Fibroblast of skin of left quadriceps (primary cell): ENCODE measurements at places on chromosomes 5 and 9.

GRCh38 chr5:165224366-165225045 is 1719.1 kb downstream of the MAT2B start:
- DNase-seq, result no peak

GRCh38 chr9:115008536-115009270 is 78.3 kb upstream of the TNFSF8 start:
- DNase-seq, result peak; percentile 73

DNA sequence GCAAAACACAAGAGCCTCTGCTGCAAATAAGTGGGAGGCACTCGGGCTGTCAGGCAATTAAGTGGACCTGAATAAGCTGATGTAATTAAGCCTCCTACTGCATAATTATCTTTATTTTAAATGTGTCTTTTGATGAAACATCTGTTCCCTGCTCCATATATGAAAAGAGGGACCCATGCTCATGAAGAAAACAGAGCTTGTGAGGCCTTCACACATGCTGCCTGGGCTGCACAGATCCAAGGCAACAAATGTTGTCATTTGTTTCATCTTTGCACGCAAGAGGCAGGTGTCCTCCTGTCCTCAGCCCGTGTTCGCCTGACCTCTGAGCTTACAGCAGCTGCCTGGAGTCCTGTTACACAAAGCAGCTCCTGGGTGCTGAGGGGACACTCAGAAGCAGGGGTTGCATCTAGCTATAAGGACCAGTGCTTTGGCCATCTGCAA is 381.1 kb downstream of the ZNF608 start:
- DNase-seq, result no peak

DNA sequence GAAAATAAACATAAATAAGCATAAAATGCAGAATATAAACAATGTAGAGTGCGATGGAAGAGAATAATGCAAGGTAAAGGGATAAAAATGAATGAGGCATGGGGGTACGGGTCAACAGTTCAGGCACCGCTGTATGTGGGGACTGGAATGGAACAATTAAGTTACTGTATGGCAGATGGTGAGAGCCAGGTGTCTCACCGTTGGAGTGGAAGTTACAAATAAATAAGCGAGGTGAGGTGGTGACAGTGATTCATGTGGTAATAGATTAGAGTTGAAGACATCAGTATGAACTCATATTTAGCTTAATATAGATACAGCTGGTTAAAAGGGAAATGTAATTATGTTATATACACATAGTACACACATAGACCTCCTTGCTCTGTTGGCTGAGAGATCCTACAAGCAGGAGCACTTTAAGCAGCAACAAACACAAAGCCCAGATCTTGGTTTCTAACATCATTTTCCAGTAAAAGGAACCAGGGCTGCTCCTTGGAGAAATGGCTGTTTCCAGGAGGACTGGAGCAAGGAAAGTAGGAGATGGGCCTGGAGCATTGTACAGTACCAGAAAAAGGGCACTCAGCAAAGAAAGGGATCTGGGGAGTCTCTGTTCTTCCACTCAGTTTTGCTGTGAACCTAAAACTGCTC is 2.4 kb upstream of the OMD start:
- DNase-seq, result no peak

DNA sequence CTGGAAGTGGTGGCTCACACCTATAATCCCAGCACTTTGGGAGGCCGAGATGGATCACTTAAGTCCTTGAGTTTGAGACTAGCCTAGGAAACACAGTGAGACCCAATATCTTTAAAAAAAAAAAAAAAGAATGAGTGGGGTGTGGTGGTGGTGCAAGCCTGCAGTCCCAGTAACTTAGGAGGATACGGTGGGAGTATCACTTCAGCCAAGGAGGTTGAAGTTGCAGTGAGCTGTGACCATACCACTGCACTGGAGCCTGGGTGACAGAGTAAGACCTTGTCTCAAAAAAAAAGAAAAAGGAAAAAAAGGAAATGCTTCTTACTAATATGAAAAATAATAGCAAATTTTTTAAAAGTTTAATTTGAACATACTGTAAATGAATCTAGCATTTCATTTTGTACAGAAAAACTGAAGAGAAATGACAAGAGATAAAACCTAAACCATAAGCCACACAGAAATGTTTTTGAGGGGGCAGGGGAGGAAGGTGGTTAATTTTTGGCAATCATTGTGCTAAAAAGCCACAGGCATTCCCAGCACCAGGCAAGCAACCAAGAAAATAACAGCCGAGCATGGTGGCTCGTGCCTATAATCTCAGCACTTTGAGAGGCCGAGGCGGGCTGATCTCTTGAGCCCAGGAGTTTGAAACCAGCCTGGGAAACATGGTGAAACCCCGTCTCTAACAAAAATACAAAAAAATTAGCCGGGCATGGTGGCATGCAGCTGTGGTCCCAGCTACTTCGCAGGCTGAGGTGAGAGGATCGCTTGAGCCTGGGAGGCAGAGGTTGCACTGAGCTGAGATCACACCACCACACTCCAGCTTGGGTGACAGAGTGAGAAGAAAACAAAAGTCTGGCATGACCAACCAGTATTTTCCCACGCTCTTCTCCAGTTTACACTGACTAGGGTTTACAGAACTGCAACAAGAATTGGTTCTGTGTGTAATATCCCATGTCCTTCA is 114.5 kb upstream of the NR5A1 start:
- peak; percentile 60 for DNase-seq

GRCh38 chr9:113807173-113808061 is 68.7 kb upstream of the ZNF618 start:
- DNase-seq, result peak; percentile 29

- DNase-seq, result no peak
Observed at GRCh38 chr9:82560457-82560904, 502.5 kb downstream of the RASEF start.

DNA sequence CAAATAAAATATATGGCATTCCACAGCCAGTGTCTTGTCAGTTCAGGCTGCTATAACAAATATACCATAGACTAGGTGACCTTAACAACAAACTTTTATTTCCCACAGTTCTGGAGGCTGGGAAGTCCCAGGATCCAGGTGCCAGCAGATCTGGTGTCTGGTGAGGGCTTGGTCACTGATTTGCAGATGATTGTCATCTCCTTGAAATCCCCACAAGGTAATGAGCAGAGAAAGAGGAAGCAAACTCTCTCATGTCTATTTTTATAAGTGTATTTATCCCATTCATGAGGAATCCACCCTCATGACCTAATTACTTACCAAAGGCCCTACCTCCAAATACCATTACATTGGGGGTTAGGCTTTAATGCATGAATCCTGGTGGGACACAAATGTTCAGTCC is 663.2 kb downstream of the TLR4 start:
- no peak for DNase-seq

DNA sequence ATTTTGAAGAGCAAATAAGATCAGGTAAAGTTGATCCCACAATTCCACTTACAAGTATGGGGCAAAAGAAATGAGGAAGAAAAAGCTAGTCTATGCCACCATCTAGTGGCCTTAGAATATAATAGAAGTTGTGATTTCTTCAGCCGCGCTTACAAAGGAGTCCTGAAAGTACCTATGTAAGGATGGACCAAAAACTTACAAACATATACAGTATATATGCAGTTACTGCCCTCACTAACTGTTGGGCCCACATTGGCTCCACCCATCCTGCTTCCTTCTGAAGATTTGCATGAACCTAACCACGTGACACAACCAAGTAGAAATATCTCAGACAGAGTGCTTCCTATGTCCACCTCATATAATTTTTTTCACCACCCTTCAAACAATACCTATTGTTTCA is 11.7 kb upstream of the OR13D1 start:
- DNase-seq, result peak; percentile 42

DNA sequence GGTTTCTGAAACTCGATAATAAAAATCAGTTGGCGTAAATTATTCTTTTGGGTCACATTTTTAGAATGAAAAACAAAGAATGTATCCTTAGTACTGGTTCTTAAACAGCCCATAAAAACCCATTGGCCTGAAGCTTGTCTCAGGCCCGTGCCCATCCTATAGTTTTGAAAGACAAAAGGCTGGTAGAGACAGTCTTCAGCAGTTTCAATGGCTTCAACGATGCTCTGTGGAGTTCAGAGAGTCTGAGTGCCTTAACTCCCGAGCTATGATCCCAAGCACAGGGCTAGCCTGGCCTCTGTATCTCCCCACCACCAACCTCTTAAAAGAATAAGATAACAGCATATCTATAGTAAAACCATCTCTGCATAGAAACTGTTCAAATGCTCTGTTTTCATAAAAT is 595.0 kb downstream of the CDH12 start:
- no peak for DNase-seq

GRCh38 chr9:126851286-126851880 is 9.1 kb upstream of the ZBTB34 start:
- no peak for DNase-seq

- no peak for DNase-seq
Observed at GRCh38 chr5:179422908-179423481, 77.7 kb upstream of the ADAMTS2 start.

- no peak for DNase-seq
Observed at GRCh38 chr9:129627556-129628440, 1.8 kb downstream of the NTMT1 start.

DNA sequence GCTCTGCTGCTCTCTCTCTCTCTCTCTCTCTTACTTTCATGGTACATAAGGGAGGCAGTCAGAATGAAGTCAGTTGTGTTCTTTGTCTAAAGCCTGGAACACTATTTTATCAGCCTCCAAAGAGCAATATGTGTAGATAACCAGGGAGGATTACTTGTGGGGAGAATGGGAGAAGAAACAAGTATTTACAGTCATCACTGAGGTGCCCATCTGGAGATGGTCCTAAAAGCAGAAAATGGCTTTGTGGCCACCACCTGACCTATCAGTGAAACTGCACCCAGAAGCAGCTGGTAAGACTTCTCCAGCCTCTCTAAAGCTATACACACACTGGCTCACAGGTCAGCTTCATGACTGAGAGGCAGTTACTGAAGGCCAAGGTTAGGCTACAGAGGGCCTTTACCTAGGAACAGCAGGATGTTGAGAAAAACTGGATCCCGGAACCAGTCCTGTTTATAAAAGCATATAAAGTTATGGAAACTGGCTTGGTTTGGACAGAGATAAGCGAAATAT is 75.1 kb downstream of the MRPS27 start:
- no peak for DNase-seq

DNA sequence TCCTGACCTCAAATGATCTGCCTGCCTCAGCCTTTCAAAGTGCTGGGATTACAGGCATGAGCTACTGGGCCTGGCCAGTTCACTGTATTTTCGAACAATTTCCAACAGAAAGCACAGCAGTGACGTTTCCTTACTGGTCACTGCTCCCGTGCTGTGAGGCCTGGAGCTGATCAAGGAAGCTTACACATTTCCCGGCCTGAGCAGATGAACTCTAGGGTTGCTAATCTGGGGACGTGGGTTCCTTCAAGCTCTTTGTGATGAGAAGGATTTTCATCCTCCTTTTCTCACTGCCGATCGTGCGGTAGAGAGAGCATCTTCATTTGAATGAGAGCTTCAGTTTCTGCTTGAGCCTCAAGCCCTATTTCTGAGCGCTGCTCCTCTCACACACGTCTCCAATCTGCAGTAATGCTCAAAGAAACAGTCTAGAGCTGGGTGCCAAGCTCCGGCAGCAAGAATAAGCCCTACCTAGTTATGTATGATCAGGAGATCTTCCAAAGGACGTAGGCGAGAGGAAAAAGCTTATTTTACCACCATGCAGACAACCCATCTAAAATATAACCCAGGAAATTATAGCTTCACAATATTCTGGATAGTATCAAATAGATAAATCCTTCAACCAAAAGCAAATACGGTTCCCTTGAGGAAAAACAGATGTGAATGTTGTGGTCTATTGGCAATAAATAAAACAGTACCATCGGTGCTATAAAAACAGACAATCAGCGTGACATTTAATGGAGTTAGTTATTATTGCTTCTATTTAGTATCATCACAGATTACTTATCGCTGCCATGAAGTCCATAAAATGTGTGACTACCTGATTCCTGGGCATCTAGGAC is 7.3 kb upstream of the SPATA24 start:
- peak; percentile 60 for DNase-seq

GRCh38 chr5:42506662-42507061 is 83.4 kb downstream of the GHR start:
- DNase-seq, result no peak

- DNase-seq, result no peak
Observed at GRCh38 chr5:36561601-36562000, 44.8 kb upstream of the SLC1A3 start.

DNA sequence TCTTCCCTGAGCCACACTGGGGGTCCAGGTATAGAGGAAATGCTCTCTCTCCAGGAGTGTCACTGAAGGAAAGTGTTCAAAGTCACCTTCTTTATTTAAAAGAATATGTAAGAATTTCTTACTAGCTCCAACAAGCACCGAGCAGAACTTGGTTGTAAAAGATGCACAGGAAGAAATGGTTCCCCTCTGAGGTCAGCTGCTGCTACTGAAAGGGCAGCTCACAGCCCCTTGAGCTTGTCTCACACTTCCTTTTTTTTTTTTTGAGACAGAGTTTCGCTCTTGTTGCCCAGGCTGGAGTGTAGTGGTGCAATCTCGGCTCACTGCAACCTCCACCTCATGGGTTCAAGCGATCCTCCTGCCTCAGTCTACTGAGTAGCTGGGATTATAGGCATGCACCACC is 77.2 kb downstream of the PRRT1B start:
- no peak for DNase-seq

DNA sequence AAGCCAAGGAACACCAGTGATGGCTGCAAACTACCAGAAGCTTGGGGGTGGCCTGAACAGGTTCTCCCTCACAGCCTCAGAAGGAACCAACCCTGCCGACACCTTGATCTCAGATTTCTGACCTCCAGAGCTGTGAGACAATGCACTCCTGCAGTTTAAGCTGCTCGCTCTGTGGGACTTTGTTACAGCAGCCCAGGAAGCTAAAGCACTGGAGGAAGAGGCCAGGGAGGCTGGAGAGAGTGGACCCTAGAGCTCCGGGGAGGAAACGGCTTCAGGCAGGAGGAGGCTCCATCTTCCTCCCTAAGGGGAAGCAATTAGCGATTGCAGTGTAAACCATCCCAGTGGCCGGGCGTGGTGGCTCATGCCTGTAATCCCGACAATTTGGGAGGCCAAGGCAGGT is 25.1 kb downstream of the BARX1 start:
- no peak for DNase-seq

- DNase-seq, result no peak
Observed at GRCh38 chr9:130639124-130639765, 25.1 kb upstream of the PRDM12 start.

- no peak for DNase-seq
Observed at GRCh38 chr5:122385286-122385685, 73.2 kb downstream of the SNCAIP start.

GRCh38 chr9:117464941-117465616 is 50.2 kb upstream of the ASTN2 start:
- DNase-seq, result no peak

DNA sequence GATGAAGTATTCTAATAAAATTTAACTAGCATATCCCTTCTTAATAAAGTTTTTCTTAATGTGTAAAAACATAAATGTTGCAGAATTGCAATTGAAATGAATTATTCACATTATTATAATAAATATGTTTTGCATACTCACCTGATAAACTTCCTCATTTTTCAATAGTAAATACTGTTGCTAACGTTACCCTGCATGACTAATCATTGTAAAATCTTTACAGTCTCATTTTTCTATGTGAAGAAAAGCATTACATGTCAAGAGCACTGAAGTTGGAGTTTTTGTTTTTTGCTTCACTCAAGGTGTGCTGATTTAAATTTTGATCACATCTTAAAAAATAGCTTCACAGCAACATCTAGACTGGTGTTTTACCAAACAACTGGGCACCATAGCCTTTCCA is 157.2 kb upstream of the CDH18 start:
- no peak for DNase-seq

GRCh38 chr5:33527696-33528095 is 86.9 kb downstream of the TARS1 start:
- DNase-seq, result no peak

- no peak for DNase-seq
Observed at GRCh38 chr5:139798883-139799282, 3.3 kb downstream of the PSD2 start.

- DNase-seq, result no peak
Observed at GRCh38 chr5:170397059-170397458, 7.9 kb upstream of the KCNMB1 start.
